T-helper 17 cell (primary cell): ENCODE measurements at places on chromosomes 4 and X.

DNA sequence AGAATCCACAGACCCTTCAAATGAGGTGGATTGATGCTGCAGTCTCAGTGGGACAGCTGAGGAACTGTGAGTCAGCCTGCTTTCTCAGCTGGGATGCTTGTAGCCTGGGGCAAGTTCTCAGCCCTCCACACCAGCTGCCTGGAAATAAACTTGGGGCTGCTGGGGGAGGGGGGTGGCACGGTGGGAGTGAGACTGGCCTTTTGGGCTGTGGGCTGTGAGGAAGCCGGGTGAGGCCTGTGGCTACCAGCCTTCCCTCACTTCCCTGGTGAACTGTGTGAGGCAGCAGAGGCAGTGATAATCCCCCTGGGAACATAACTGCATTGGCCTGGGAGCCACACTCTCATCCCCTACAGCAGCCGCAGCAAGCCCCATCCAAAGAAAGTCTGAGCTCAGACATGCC is 114.5 kb upstream of the GUCY1A1 start:
- no peak overlapping the region for H3K27ac ChIP-seq
- no peak overlapping the region for H3K4me3 ChIP-seq

- H3K27ac ChIP-seq = no peak overlapping the region
- H3K4me3 ChIP-seq = no peak overlapping the region
- H3K36me3 ChIP-seq = no peaks in the 10 kb centered on the region
- H3K4me1 ChIP-seq = no peaks in the 10 kb centered on the region
- no peak for DNase-seq
- no peaks in the 10 kb centered on the region for H3K27me3 ChIP-seq
Measured at GRCh38 chr4:157701695-157701994, 471.2 kb downstream of the GASK1B start.

DNA sequence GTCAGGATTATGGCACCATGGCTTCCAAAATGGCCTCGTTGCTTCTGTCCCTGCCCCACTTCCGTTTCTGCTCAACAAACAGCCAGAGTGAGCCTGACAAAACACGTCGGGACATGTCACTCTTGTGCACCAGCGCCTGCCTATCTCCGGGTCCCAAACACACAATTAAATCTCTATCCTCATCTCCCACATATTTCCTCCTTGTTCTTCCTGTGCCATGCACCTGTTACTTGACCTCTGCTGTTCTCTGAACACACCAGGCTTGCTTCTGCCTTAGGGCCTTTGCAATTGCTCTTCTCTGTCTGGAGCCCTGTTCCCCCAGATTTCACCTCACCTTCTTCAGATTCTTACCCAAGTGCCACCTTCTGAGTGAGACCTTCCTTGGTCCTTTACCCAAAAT is 12.7 kb upstream of the CD38 start:
- no peak for DNase-seq
- H3K4me1 ChIP-seq = peaks cover 18% of the 10 kb centered on the region
- no peak overlapping the region for H3K4me3 ChIP-seq
- H3K27me3 ChIP-seq = no peaks in the 10 kb centered on the region

- no peak overlapping the region for H3K4me3 ChIP-seq
- peaks cover 26% of the 10 kb centered on the region for H3K27me3 ChIP-seq
- H3K4me1 ChIP-seq = peaks cover 5% of the 10 kb centered on the region
- H3K36me3 ChIP-seq = no peaks in the 10 kb centered on the region
- no peak overlapping the region for H3K27ac ChIP-seq
Measured at GRCh38 chr4:159370286-159370685, 267.4 kb downstream of the RAPGEF2 start.

GRCh38 chr4:109708990-109709389 is 5.7 kb upstream of the CASP6 start:
- H3K4me3 ChIP-seq = no peak overlapping the region
- H3K4me1 ChIP-seq = peaks cover 4% of the 10 kb centered on the region
- peaks cover 2% of the 10 kb centered on the region for H3K36me3 ChIP-seq
- peak overlapping the region; percentile 9 for H3K27ac ChIP-seq

DNA sequence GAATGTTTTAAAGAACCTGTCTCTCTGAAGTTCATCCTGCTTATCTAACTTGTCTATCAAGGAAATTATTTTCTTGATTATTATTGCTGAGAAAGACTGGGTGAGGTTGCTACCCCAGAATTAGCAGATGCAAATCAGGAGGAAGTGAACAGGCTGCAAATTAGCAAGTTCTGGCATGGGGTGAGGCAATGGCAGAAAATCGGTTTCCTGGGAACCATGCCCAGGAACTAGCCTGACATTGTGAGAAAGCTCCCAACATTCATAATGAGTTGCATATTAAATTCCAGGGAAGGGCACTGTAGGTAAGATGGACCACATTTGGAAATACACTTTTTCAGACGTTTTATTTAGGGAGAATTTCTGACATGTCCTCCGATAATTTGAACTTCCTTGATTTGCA is 11.6 kb downstream of the ARSF start:
- no peaks in the 10 kb centered on the region for H3K27me3 ChIP-seq
- H3K4me1 ChIP-seq = no peaks in the 10 kb centered on the region
- H3K36me3 ChIP-seq = no peaks in the 10 kb centered on the region
- H3K4me3 ChIP-seq = no peak overlapping the region
- no peak overlapping the region for H3K27ac ChIP-seq

- DNase-seq = no peak
- no peak overlapping the region for H3K4me3 ChIP-seq
- no peaks in the 10 kb centered on the region for H3K36me3 ChIP-seq
- peaks cover 6% of the 10 kb centered on the region for H3K4me1 ChIP-seq
- H3K27me3 ChIP-seq = peaks cover 9% of the 10 kb centered on the region
Measured at GRCh38 chr4:10153161-10153560, 36.6 kb upstream of the WDR1 start.

DNA sequence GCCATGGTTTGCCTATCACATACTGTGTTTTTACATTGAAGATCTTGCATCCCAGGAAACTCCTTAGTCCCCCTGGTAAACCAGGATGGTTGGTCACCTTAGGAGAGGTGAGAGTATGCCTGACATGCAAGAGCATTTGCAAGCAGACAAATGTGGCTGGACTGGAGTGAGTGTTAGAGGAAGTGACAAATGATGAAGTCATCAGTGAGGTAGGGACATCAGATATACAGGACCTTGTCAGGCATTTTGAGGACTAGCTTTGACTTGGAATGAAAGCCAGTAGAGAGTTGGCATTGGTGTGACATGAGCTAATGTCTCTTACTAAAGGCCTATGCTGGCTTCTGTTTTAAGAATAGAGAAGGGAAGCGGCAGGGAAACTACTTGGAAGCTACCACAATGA is 124.9 kb downstream of the FRMPD4 start:
- H3K4me3 ChIP-seq = no peak overlapping the region
- no peak overlapping the region for H3K27ac ChIP-seq
- DNase-seq = no peak
- H3K4me1 ChIP-seq = no peaks in the 10 kb centered on the region

- no peaks in the 10 kb centered on the region for H3K27me3 ChIP-seq
- no peak for DNase-seq
- H3K36me3 ChIP-seq = peaks cover 8% of the 10 kb centered on the region
- H3K4me3 ChIP-seq = no peak overlapping the region
- peak overlapping the region; percentile 24 for H3K27ac ChIP-seq
- peaks cover 12% of the 10 kb centered on the region for H3K4me1 ChIP-seq
Measured at GRCh38 chr4:7818399-7818911, 121.2 kb downstream of the AFAP1 start.

DNA sequence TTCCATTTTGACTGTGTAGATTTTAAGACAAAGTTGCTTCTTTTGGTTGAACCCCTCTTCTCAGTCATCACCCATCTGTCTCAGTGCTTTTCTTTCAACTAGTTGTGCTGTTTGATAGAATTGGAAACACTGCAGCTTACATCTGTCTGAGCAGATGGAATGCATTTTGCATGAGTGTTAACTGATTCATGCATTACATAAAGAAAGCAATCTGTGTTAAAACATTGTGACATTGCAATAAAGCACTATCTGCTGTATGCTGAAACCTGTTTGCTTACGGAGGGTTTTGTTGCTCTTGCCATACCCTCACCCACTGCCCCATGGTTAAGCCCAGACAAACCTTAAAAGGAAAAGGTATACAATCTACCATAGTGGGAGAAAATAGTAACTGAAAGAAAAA is 47.4 kb downstream of the NRK start:
- no peak overlapping the region for H3K27ac ChIP-seq
- no peaks in the 10 kb centered on the region for H3K4me1 ChIP-seq
- no peak for DNase-seq
- H3K36me3 ChIP-seq = no peaks in the 10 kb centered on the region
- H3K4me3 ChIP-seq = no peak overlapping the region
